Pericardium fibroblast (primary cell): ENCODE measurements at places on chromosomes 3 and 15. TPM values are rescaled to one million over a fixed set of nuclear protein-coding genes. Genes with fewer than 3 reads are reported as not detected.

Gene CTDSPL
- total RNA-seq: 39.7 and 39.9 TPM in 2 replicates

Gene LRTM1
- total RNA-seq: not detected in 2 replicates

Gene FBXL22
- total RNA-seq: 0.09 and 0.12 TPM in 2 replicates

Gene GOLGA6D
- not detected in 2 replicates for total RNA-seq

Gene IRAK2
- total RNA-seq: 1.5 and 2.0 TPM in 2 replicates

Gene KCNAB1
- total RNA-seq: 0.12 and 2.2 TPM in 2 replicates
